ENCODE measurements at places on chromosomes 3 and 15.

DNA sequence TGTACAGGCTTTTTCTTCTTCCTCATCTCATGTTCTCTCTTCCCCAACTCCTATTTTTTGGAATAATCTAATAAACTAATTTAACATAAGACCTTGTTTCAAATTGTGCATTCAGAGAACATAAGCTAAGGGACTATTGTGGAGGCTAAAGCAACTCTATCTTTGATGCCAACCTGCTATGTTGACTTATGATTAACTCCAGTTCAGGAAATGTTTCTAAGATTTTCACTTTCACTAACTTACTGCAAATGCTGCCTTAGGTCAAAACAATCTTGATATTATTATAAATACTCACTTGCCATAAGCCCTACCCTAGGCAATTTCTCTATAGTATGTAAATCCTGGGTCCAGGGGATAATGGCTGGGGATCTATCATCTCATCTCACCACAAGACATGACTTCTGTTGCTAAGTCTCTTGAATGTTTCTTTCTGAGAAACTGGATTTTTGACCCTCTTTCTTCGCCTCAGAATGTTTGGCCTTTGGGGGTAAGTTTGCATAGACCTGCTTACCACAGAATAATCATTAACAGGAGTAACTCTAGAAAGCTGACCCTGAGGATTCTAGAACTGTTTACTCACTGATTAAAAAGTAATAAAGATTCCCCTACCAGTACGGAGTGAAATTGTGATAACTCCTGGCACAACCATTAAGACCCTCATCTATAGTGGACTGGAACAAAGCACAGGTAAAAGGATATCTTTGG lies 768.1 kb downstream of the GBE1 start:
- no peak for DNase-seq

GRCh38 chr15:53453253-53454105 lies 306.0 kb downstream of the WDR72 start:
- DNase-seq, result no peak

GRCh38 chr3:195450731-195451229 lies 8.0 kb upstream of the ACAP2 start:
- peak; percentile 47 for DNase-seq

DNA sequence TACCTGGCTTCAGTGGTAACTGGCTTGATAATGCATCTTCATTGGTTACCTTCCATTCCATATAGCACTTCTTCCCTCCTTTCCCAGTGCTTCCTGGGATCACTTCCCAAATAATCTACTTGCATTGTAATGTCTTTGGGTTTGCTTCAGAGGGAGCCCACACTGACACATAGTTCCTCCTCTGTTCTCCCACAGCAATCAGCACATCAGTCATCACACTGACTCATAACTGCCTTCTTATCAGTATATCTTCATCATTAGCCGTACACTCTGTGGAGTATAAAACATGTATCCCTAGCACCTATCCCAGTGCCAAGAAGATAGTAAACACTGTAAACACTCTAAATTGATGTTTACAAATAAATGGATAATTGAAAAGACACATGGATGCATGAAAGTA lies 91.4 kb upstream of the SCN10A start:
- peak; percentile 11 for DNase-seq
